ENCODE measurements at places on chromosomes 16 and 17.

DNA sequence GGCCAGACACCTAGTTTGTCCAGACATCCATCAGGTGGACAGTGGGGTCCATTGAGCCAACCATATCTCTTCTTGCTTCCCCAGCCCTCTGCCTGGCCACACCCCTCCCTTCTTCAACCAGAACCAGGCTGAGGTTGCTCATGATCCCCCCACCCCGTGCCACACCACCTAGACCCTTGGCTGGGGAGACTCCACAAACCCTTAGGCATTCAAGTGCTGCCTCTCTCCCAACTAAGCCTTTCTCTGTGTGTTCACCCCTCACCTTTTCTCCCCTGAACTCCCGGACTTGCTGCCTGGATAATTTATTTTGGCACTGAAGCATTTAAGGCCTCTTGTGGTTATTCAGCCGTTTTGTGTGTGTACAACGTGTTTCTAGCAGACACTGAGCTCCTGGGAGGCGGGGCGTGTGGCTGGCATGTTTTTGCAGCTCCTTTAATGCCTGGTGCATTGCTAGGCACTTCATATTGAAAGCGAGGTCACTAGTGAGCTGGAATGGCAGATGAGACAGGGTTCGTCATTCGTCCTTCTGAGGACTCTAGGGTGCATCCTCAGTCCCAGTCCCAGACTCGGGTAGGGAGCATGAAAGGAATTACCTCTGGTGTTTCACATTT is 28.7 kb downstream of the CACNA1G start:
- no peak for DNase-seq

DNA sequence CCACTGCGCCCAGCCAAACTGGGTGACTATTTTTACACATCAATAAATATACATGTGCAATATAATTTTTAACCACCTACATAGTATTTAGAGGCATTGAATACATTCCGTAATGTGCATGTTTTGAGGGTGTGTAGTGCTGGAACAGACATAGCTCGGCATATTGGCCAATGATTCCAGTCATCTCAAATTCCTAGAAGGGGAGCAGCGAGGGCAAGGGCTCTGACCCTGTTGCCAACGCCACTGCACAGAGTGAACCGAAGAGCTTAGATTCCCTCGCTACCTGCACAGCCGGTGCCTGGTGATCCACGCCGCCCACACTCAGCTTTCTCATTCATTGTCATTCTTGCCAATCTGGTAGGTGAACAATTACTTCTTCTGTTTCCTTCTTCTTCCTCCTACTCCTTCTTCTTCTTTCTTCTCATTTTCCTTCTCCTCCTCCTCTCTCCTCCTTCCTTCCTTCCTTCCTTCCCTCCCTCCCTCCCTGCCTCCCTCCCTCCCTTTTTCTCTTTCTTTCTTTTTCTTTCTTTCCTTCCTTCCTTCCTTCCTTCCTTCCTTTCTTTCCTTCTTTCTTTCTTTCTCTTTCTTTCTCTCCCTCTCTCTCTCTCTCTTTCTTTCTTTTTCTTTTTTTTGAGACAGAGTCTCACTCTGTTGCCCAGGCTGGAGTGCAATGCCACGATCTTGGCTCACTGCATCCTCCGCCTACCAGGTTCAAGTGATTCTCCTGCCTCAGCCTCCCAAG is 26.3 kb upstream of the ATP2A3 start:
- no peak for DNase-seq

- DNase-seq, result no peak
Observed at GRCh38 chr16:5905935-5906334, 808.3 kb upstream of the EEF2KMT start.

- DNase-seq, result no peak
Observed at GRCh38 chr16:85190572-85190971, 78.3 kb upstream of the CIBAR2 start.

DNA sequence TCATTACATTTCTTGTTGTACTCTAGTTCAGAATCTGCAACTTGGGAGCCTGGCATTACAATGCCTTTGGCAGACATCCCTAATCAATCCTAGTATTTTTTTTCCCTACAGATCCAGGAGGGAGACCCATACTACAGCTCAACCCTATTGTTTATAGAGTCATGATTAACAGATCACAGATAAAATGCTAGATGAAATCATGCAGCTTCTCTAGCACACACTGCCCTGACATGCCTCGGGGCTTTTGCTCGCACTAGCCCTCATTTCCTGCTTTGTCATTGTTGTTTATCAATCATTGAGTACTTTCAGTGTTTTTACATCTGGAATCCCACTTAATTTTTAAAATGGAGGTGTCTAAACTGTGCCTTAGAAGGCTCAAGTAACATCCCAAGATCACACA is 412.5 kb downstream of the CA10 start:
- no peak for DNase-seq

All from activated CD4-positive, alpha-beta T cell treated with anti-CD3 and anti-CD28 coated beads, Interleukin-2, amount 50 U/mL, for 48 hours (primary cell).